ENCODE measurements at places on chromosomes 13 and 19.

DNA sequence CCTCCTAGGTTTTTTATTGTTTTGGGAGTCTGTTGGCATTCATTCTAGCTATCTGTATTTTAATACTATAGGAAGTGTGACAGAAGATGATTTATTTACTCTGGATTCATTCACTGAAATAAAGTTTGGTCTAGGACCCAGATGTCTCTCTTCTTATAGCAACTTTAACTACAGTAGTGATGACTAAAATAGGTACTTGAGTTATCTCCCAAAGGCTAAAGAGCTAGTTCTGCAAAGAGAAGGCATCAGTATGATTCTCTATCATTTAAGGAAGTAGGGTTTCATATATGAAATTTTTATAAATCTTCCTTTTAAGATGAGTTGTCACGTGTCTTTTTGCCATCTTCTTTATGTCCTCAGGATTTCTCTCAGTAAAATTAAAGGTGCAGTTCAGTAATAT lies 507.4 kb downstream of the KCTD12 start:
- DNase-seq, result no peak

DNA sequence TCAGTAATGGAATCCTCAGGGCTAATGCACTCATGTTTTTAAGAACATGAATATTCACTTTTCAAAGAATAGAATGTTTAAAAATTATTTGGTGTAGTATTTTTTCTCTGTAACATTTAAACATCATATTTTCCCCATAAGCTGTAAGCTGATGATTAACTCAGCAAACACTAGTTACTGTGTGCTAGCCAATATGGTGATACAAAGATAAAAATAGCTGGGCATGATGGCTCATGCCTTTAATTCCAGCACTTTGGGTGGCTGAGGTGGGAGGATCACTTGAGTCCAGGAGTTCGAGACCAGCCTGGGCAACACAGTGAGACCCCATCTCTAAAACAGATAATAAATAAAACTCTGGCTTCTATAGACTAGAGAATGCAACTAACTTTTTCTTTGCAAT lies 13.2 kb downstream of the RNF17 start:
- DNase-seq, result no peak

DNA sequence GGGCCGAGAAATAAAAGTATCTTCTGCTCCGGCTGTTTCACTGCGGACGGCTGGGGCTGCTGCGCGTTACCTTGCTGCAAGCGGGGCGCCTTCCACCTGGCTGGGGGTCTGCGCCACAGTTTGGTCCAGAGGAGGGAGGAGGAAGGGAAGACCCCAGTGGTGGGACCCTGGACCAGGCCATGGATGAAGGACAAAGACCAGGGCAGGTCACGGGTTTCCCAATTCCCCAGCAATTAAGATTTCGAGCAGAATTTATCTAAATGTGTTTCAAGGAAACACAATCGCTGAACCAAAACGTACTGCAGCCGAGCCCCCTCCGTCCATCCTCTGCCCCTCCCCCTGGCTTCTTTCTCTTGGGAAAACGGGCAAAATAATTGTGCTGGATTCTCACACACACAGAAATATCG lies 2.9 kb downstream of the SOX1 start:
- peak; percentile 19 for DNase-seq

DNA sequence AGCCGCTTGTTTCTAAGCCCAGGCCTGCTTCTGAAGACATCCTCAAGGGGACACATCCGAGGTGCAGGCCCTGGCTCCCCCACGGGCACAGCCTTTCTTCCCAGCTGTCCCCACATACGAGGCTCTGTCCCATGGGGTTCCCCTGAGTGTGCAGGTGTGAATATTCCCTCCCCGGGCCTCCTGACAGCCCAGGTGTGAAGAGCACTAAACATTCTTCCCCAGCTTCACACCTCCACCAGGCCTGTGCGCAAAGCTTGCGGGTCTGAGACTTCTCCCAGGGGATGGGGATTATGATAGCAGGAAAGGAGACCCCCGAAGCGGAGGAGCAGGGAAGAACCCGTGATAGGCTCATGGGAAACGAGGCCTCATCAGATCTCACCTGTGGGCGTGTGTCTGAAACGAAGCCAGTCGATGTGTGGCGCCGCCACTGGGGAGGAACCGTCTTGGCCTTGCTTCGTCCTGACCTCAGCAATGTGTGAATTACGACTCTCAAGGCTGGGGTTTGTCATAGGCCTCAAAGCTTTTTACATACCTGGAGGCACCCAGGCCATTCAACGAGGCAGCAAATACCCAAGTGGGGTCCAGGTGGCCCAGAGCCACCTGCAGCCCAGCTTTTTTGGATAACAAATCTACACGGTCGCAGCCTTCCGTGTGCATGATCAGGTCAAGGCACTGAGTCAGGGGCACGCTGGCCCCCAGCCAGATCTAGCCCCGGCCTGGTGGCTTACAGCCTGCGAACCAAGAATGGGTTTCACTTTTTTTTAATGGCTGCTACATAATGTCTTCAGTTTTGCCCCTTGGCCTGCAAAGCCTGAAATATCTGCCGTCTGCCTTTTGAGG lies 134.3 kb downstream of the STK24 start:
- no peak for DNase-seq

DNA sequence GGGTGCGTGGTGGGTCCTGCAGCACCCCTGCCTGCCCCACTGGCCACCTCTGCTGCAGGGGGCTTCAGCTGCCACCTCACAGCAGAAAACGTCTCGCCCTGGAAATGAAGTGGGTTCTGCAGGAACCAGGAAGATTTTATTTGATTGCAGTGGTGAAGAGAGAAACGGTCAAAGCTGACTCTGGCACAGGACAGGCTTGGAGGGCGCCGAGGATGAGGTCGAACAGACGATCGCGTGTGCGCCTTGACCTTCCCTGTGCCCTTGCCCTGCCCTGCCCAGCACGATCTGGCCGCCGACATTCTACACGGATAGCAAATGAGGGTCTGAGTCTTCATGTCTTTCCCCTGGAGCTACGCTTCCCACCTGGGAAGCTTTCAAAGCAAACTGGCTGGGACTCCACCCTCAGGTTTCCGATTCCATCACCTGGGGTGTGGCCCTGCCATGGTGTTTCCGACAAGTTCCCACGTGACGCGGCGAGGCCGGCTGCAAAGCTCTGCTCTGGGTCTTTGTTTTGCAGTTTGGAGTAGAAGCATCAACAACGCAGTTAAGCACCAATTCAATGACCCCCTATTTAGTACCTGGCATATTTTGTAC lies 50.3 kb upstream of the TUBGCP3 start:
- DNase-seq, result no peak
